ENCODE measurements at places on chromosomes 4 and X.

DNA sequence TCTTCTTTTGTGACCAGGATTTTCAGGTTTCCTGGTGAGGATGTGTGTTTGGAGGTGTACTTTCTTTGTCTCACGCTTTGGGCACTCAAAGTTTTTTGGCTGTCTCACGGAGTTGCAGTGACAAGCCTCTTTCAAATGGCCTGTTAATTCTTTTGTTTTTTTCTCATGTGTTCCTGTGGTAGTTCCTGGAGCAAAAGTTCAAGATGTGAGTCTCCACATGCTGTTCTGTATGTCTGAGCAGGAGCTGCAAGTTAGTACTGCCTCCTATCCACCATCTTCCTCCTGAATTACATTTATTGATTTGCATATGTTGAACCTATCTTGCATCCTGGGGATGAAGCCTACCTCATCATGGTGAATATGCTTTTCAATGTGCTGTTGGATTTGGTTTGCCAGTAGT lies 118.5 kb downstream of the VSIG4 start:
- DNase-seq, result no peak

DNA sequence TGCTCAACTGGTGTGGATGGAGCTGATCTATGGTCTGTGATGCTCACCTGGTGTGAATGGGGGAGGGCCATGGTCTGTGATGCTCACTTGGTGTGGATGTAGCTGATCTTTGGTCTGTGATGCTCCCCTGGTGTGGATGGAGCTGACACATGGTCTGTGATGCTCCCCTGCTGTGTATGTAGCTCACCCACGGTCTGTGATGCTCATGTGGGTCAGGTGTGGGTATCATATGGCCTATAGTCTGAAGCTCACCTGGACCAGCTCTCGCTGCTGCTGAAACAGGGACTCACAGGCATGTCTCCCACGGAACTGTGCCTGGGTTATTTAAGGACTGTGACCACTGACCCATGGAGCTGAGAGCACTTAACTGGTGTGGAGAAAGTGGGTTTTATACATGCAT lies 109.7 kb downstream of the CRLF2 start:
- DNase-seq, result no peak

DNA sequence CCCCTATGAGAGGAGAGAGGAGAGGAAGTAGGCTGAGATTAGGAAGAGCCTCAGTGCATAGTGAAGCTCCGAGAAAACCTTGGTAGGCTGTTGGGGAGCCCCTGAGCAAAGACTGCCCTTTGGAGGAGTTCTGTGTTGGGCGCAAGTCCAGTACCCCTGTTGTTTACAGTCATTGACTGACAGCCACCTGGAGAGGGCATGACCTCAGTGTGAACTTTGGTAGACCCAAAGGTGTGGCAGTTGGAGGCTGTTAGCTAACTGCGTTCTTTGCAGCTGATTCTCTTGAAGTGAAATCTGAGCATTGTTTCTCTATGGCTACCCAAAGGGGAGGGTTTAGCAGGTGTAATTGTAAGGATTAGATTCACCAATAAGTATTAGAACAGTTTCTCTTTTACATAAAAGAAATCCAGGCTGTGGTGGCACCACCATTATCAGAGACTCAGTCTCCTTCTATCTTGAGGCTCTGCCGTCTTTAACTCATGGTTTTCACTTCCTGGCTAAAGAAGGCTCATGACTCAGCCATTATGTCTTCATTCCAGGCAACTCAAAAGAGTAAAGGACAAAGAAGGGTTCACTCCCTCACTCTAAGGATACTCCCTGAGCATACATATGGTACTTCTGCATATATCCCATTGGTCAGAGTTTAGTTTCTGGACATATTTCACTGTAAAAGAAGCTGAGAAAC lies 33.4 kb downstream of the ANXA3 start:
- DNase-seq, result no peak

GRCh38 chr4:77697860-77698590 lies 92.4 kb downstream of the CXCL13 start:
- DNase-seq, result peak; percentile 31

DNA sequence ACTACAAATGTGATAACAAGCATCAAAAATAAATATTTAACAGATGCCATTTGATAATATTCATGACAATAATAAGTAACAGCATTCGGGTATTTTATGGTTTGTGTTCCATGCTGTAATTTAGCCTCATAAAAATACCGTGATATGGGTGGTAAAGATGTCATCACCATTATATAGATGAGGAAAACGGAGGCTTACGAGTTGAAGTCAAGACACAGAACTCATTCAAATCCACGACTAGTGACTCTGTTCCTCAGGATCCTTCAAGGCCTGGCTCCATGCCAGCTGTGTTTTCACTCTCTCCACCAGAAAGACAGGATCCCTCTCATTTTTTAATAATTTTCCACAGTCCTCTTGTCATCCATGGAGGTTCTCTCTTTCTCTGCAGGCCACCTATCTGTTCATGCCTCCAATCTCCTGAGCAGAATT lies 94.5 kb downstream of the APBB2 start:
- DNase-seq, result no peak

DNA sequence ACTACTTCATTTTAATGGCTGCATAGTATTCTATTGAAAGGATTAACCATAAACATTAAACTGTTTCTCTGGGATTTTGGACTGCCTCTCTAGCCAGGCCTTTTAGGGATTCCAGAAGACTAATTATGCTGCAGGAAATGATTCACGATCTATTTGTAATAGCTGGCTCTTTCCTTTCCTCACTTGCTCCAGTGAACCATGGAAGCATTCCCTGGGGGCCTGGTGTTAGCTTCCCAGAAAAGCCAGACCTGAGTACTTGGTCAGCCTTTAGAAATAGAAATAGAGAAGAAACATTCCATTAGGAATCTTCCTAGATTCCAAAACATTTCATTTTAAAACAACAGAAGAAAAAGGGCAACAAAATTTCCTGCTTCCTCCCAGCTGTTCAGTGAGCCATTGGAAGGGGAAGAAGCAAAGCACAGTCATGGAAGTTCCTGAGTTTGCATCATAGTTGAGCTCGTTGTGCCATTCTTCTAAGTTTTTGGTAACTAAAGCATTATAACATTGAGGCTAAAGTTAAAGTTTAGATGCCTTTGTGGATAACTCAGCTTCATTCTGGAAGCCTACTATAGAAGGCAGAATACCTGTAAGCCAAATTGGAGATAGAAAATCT lies 83.5 kb downstream of the NPNT start:
- DNase-seq, result no peak

DNA sequence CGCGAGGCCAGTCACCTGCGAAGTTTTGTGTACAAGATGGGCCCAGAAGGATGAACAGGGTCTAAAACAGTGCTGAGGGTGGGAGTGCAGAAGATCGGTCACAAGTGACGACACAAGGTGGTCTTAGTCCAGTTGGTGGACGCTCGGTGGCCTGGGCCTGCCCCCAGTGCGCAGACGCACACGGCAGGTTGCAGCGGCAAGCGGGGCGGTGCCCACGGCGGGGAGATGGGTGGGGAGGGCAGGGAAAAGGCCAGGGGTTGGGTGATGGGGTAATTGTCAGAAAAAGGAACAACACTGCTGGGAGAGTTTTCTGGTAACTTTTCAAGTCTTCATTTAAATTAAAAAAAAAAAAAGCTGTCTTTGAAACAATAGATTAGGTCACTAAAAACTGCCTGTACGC lies 1.0 kb upstream of the PRDX4 start:
- DNase-seq, result no peak
